ENCODE measurements at places on chromosomes 4 and X.
A peak's percentile ranks its signal among the peaks of the same experiment; 100 is the strongest.

- no peak for DNase-seq
Observed at GRCh38 chrX:15451913-15452312, 41.2 kb downstream of the PIR start.

DNA sequence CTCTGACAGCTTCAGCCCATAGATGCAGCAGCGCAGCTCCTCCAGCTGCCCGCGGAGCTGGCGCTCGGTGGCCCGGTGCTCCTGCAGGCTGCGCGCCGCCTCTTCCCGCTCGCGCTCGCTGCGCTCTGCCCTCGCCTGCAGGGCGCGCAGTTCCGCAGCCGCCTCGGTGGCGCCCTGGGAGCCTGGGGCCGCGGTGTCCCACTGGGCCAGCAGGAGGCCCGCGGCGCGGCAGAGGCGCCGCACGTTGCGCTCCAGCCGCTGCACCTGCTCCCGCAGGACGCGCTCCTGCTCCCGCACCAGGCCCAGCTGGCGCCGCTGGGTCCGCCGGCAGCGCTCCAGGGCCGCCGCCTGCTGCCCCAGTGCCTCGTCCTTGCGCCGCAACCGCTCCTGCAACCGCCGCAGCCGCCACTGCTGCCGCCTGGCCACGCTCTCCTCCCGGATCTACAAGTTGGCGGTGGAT lies 10.1 kb downstream of the C4orf50 start:
- no peak for DNase-seq

GRCh38 chr4:81472281-81473182 lies 825 bp upstream of the RASGEF1B start:
- no peak for DNase-seq

DNA sequence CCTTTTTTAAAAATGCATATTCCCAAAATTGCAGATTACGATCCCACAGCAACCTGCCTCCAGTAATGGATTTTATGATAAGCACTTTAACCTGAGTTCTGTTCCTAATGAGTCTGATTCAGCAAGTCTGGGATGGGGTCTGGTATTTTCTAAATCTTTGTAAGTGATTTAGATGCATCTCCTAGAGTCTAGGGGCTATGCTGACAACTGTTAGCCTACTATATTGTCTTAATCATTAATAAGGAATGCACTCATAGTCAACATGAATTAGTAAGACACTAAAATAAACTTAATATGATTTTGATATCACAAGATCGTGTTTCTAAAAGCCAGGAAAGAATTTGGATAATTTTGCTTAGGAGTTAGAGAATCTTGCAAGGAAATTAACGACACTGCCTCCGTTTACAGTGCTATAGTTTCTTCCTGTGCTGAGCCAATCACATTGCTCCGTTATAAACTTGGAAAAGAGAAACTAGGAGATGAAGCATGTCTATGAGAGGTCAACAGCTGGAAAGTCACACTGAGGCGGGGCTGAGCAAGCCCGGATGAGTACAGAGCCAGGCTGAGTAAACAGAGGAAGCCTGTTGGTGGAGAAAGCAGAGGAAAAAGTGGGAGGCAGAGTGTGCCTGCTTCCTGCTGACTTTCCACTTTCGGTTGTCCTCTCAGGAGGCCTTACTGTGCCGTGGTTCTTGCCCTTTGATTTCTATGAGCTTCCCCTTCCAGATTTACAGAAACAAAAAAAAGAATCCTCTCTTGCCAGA lies 5.4 kb downstream of the SCARB2 start:
- peak; percentile 63 for DNase-seq

DNA sequence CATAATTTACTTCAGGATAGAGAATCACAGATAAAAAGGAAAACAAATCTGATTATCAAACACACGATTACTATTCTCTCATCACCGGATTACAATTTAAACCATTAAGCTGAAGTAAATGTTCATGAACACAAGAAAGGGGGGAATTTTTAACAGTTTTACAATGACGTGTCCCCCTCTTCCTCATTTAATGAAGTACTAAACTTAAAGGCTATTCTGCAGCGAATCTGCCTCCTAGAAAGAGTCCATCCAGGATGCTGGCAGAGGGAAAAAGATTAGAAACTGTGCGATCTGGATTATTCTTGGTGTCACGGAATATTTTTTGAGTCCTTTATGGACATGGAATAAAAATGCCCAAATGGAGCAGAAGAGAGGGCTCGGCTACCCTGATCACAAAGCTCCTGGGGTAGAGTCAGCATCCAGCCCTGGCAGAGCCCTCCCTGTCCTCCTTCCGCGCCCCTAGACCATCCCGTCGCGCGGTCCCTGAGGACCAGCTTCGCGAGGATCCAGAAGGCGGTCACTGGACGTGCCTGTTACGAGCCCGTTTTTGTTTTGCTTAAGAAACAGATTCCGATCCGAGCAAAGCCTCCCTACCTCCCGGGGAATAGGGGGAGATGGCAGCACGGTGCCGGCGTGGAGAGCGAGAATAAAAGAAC lies 1.2 kb downstream of the ELF2 start:
- DNase-seq, result no peak

DNA sequence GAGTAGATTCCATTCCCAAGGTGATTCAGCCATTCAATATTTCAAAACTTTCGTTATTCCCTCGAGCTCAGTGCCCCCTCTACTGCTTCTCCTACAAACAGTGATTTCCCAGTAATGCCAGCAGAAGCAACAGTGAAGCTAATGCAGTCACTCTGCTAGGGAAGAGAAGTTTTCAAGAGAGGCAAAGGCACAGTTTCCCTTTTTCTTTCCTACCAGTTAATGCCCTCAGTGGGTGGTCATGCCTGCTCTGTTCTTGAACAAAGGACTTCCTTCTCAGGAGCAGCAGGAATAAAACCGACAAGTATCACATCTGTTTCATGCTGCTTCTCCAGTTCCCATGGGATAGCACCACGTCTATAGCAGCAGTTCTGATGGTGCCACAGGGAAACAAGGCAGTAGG lies 317.2 kb downstream of the TENM3 start:
- DNase-seq, result no peak

- no peak for DNase-seq
Observed at GRCh38 chrX:79167462-79167861, 23.0 kb downstream of the GPR174 start.

- no peak for DNase-seq
Observed at GRCh38 chrX:118420462-118420861, 74.6 kb downstream of the WDR44 start.

DNA sequence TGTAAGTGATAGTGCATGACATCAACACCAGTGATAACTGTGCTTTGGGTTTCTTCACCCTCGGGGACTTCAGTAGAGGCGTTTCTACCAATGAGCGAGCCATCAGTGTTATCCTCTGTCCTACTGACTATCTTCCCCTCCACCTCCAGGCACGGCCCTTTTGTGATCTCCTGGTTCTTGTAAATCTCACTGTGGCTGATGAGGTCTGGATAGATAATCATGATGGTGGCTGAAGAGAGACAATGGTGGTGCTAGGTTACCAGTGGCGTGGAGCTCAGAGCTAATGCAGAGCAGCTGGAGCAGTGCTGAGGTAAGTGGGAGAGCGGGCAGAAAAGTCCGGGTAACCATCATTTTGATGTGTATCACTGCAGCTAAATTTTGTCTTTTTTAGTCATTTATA lies 816.6 kb downstream of the GLUD2 start:
- no peak for DNase-seq

DNA sequence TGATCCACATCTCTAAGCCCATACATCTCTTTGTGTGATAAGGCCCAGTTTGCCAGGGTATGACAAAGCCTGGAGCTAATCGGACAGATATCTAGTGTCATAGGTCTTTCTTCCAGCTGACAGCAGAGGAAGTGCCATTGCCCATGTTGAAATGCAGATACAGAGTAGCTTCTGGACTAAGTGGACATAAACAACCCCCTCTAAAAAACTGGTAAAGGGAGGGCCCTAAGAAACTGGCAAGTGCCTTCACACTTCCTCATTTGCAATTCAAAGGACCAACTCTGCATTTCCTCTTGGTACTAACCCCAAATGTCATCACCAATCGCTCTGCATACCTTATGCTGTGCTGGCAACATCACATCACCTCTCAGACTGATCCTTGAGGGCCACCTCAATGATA lies 20.8 kb downstream of the ARHGEF6 start:
- DNase-seq, result no peak

DNA sequence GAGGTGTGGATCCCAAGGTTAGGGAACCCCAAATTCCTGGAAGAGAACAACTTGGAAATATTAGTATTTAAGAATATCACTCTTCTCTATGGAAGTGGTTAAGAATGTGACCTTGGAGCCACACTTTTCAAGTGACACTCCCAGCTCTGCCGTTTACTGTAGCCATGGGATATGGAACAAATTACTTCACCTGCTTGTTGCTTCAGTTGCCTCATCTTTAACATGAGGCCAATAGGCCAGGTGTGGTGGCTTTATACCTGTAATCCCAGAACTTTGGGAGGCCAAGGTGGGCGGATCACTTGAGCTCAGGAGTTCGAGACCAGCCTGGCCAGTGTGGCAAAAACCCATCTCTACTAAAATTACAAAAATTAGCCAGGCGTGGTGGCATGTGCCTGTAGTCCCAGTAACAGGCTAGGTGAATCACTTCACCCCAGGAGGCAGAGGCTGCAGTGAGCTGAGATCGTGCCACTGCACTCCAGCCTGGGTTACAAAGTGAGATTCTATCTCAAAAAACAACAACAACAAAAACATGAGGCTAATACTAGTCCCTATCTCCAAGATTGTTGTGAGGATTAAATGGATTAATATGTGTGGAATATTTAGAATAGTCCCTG lies 13.0 kb downstream of the IL13RA1 start:
- DNase-seq, result no peak

GRCh38 chr4:3437998-3438846 lies 3.5 kb upstream of the HGFAC start:
- DNase-seq, result no peak

DNA sequence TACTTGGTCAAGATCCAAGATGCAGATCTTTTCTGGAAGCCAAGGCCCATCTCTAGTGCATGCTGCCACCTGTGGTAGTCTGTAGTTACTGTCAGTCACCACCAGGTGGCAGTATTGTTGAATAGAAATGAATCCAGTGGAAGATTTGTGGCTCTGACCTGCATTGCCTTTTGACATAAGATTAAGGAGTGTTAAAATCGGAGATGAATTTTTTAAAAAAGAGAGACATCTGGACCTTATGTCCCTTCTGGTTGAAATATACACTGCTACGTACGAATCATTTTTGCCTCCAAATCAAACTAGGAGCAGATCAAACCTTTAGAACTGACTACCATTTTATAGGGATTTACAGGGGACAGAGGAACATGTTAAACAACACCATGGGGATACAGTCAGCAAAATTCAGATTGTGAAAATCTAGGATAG lies 46.9 kb upstream of the RHOH start:
- DNase-seq, result no peak

- DNase-seq, result no peak
Observed at GRCh38 chr4:156766846-156767245, 204.8 kb downstream of the PDGFC start.

DNA sequence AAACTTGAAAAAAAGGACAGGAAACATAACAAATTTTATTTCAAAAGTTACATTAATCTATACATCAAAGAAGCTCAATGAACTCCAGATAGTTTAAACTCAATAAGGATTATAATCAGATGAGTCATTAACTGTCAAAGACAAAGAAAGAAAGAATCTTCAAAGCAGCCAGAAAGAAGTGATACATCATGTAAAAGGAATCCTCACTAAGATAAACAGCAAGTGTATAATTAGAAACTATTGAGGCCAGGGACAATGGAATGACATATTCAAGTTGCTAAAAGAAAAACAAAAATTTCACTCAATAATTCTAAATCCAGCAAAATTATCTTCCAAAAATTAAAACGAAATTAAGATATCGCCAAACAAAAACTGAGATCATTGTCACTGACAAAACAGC lies 161.6 kb upstream of the NWD2 start:
- DNase-seq, result no peak

- no peak for DNase-seq
Observed at GRCh38 chrX:16394290-16394689, 227.0 kb downstream of the MAGEB17 start.

DNA sequence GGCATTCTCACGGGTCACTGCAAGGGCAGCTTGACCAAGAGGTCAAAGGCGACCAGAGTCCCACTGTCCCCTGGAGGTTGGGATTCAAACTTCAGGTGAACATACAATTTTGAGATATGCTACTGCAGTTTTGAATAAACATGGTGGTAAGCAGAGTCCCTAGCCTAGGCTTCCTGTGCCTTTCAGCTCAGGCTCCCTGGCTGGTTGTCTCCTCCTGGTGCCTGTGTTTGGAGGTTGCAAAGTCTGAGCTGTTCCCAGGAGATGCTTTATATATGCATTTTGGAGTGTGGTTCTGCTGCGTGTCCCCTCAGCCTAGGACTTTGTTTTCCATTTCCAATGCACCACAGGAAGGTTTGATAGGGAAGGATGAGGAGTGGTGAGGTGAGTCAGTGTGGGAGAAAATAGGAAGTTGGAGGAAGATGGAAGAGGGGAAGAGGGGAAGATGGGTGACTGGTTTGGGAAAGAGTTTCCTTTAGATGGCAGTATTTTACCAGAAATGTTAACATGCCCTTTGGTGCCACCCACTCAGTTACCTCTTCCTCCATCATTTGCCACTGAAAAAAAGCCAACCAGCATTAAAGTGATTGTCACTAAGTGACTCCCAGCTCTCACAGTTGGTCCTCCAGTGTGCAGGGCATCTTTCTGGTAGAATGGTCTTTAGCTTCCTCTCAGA lies 211.7 kb upstream of the AGTR2 start:
- DNase-seq, result no peak

DNA sequence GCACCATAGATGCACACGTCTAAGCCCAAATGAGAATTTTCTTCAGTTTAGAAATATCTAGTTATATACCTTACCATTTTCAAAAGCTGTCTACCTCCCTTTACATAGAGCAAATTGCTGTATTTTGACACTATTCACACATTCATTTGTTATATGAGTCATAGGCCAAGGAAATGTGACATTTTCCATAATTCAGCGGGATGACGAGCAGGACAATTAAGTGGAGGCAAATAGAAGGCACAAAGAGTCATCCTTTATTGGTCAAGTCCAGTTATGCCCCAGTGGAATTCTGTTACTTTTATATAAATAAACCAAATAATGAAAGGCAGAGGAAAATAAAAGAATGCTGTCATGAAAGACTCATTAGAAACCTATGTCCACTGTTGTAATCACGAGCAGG lies 27.9 kb downstream of the FGF13 start:
- no peak for DNase-seq

GRCh38 chrX:16573781-16574180 lies 76.2 kb upstream of the S100G start:
- no peak for DNase-seq

- no peak for DNase-seq
Observed at GRCh38 chr4:102153391-102153790, 191.9 kb downstream of the SLC39A8 start.

- DNase-seq, result no peak
Observed at GRCh38 chrX:97763391-97763790, 879.7 kb downstream of the RPA4 start.

- no peak for DNase-seq
Observed at GRCh38 chrX:129933700-129934099, 27.7 kb downstream of the UTP14A start.

DNA sequence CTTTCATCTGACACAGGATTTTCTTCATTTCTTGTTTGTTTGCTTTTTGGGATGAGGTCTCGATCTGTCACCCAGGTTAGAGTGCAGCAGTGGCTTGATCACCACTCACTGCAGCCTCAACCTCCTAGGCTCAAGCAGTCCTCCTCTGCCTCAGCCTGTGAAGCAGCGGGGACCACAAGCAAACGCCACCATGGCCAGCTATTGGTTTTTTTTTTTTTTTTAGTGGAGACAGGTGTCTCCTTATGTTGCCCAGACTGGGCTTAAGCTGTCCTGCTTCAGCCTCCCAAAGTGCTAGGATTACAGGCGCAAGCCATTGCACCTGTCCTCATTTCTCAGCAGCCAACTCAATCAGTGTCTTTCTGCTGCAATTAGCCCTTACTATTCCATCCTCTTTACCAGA lies 10.3 kb downstream of the SPRY1 start:
- no peak for DNase-seq
